ENCODE measurements at places on chromosomes 4 and X.

GRCh38 chr4:89175611-89176010 lies 64.3 kb downstream of the TIGD2 start:
- no peak for DNase-seq

DNA sequence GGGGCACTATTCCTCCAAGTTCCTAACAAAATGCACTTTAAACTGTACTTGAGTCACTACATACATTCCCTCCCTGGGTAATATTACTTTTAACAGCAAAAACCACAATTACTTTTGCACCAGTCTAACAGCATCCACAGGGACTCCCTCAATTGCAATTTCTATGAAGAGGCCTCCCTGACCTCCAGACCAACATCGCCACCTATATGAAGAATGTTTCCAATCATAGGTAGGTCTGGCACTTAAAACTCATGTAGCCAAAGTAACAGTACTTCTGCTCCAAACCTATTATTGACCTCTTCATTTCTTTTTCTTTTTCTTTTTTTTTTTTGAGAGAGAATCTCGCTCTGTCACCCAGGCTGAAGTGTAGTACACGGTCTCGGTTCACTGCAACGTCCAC lies 15.6 kb downstream of the NR3C2 start:
- no peak for DNase-seq

DNA sequence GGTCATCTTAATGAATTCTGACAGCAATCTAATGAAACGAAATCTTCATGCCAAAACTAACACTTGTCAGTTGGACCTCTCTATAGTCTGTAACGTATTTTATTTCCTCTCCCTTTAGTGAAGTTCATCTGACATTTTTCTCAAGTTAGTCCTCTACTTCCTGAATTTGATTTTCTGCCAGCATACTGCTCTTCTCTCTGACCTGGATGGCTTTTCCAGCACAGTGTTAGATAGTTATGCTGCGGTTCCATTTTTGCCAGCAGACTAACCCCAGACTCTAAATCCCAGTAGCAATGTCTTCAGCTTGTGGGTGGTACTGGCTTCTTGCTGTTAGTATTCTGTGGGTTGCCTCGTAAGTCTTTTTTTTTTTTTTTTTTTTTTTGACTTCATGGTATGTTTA lies 146.7 kb upstream of the VEGFC start:
- no peak for DNase-seq

GRCh38 chr4:124710015-124710741 lies 2.4 kb downstream of the ANKRD50 start:
- no peak for DNase-seq

DNA sequence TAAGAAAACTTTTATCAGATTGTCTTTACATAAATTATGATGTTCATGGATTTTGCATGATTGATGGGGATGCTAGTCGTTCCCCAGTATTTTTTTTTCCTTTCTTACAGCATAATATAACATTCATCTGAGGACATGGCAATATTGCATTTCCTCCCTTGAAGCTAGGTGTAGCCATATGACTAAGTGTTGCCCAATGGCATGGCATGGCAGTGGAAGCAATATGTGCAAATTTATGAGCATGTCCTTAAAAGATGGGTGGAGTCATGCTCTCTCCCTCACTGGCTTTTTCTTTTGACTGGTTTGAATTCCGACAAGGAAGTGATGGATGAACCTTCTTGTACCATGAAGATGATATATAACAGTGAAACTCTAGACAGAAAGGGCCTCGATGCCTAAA lies 96.3 kb downstream of the BANK1 start:
- DNase-seq, result no peak

Data from SHP77 treated with DMSO at 0.1 percent for 48 hours (cell line).